GM13977 (cell line): ENCODE measurements at places on chromosomes 16 and 17.

- DNase-seq = peak; percentile 68
Measured at GRCh38 chr16:27374804-27375425, 27.1 kb upstream of the IL21R start.

DNA sequence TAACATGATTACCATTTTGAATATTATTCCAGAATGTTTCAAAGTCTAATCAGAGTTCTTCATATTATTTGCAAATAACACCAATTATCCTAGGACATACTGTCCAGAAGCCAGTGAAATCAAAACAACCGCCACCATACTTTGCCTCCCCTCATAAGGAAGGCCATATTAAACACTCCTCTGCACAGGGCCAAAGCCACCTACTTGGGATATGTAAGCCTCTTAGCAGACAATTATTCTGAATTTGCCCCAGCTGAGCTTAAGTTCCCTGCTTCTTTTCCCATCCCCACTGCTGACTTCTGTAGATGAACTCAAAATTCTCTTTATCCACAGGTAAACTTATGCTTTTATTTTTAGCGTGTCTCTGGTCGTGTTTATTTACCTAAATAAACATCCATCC, 374.0 kb downstream of the KIF2B start:
- DNase-seq = no peak

DNA sequence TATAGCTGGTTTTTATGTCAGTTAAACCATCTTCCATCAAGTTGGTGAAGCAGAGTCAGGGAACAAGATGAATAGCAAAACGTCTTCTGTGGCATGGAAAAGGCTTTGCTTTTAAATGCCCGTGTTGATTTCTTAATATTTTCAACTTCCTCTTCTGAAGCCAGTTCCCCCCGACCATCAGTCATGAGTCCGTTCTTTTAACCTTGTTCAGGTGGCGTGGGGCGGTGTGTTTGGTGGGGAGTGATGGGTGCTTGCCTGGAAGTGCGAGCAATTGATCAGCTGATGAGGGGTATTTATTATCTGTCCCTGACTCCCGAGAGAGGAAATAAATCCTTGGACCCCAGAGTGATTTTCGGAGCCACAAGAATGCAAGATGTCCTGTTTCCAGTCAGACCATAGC, 147.1 kb downstream of the WWOX start:
- no peak for DNase-seq

DNA sequence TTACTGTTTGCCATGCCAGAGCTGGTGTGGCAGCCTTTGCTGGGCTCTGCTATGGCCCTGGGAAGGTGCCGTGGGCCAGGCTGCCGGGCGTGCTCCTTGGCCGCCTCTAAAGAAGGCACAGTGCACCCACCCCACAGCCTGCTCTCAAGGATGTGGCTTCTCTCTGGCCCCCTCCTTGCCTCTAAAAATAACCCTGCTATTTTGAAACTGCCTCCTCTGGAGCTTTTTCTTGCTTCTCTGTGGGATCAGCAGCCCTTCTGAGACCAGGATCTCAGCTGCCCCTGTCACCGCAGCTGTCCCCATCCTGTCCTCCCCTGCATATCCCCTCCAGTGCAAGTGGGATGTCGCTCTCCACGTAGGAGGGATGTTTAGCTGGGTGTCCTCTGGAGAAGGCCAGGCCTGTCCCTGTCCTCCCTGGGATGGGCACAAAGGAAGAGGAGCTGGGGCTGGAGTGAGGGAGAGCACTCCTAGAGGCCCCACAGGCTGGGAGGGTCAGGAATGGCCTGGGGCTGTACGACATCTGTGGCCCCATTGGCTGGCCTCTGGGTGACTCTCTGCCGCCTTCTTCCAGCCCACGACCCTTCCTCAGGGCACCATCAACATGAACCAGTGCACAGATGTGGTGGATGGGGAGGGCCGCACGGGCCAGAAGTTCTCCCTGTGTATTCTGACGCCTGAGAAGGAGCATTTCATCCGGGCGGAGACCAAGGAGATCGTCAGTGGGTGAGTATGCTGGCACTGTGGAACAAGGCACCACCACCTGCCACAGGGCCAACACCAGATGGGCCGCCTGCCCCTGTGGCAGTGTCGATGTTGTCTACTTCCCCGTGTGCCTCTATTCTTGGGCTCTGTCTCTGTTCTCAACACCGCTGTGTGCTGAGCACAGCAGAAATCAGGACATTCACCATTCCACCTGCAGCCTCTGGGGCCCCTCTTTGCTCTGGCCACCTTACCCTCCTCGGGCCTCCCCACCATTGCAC, 79.7 kb downstream of the PLD6 start:
- no peak for DNase-seq

DNA sequence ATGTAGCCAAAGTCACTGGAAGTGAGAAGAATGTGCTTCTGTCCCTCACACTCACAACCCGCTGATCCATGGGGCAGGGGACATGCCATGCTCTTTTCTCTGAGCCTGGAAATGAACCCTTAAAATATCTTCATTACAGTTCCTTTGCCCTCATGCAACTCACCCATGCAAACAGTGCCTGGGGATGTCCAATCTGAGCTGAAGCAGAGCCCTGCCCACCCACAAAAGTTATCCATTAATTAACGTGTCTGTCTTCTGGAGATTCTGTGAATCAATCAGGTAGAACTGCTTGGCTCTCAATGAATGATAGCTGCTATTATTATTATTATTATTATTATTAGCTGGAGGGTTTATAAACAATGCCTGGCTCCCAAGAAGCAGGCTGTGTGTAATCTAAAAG, 133.7 kb downstream of the USP31 start:
- DNase-seq = no peak
